Activated gamma-delta T cell treated with anti-CD3 and anti-CD28 coated beads, Interleukin-2, amount 50 U/mL, for 16 hours (primary cell): ENCODE measurements at places on chromosomes 2 and 18.

DNA sequence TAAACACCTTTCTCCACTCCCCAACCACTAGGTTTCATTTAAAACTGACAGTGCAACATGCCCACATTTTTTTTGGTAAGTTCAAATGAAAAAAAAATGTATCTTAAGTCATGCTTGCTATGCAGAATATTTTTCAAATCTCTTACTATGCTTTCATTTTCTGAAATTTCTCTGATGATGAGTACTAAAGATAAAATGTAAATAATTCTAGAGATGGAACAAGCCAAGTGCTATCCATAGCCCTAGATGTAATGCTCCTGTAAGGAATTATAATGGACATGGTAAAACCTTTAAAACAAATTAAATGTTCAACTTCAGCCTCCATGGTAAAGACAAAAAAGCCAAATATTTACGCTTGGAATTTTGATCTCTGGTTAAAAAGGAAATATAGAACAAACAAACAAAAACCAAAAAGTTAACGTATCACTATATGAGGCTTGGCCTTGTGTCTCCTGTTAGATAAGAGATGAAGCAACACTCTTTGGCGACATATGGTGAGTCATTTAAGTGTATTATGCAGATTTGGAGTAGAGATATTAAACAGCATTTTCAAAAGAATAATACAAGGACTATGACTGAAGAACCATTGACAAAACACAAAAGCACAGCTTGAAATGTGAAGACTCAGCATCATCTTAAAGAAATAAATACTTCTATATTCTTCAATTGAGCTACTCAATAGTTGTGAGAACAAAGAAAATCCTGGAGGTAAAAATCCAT lies 392.0 kb upstream of the LYPD1 start:
- no peak for DNase-seq

- no peak for DNase-seq
Measured at GRCh38 chr2:239736358-239737143, 288.6 kb downstream of the NDUFA10 start.

DNA sequence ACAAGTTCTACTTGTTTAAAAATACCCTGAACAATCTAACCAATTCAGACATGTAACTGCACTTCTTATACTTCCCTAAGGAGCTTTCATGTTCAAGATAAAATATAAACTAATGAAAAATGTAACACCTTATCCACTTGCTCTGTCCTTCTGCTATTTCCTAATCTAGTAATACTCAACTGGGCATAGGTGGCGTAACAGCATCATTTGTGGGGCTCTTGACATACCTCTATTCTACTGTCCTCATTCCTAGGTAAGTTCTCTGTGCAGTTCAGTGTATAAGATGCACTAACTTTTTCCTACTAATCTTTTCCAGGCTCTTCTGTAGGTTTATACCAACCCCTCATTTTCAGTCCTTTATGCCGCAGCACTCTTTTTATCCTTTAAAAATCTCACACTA lies 36.7 kb downstream of the PRKD3 start:
- no peak for DNase-seq

DNA sequence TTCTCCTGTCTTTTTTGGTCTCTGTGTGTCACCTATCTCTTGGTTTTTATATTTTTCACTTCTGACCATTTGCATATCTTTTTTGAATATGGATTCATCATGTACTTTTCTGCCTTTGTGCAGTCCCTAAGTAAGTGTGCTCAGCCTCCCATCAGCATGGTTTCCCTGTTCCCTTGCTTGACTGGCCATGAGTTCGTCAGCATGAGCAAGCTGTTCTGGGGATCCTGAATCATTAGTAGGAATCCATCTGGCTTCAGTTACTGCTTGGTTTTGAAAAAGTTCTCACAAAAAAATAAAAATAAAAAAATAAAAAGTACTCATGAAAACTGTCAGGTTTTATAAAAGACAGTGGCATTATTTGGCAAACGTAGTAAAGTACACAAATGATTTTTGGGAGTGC lies 144.1 kb downstream of the NCOA1 start:
- DNase-seq = no peak

- DNase-seq = no peak
Measured at GRCh38 chr2:55958756-55959155, 35.2 kb upstream of the EFEMP1 start.
